ENCODE measurements at places on chromosomes 12 and 14.

GRCh38 chr12:31034372-31034771 lies 39.3 kb upstream of the DDX11 start:
- no peak for DNase-seq

DNA sequence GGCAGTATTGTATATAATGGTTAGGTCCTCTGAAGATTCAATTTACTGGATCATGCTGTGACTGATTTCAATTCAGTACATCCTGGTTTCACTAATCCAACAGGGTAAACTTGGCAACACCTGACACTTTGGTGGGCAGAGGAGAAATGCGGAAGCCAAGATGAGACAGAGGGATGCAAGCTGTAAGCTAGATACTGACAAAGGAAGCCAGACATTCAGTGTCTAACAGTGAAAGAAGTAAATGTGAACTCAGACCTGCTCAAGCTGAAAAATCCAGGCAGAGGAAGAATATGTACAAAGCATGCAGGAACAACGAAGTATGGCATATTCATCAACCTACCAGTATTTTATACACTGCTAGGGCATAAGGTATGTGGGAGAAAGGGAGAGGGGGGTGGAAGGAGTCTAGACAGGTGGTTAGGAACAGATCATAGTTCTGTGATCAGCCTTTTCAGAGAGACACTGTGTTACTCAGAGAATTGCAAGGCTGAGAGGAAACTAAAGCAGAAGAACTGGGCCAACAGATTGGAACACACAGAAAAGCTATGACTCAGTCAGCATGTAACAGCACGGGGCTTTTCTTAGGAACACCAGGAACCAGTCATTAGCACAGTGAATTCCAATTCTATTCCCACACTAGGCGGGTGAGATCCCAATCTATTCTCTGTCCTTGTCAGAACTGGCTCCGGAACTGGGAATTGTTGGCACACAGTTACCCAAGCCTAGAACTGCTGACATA lies 40.3 kb downstream of the NELL2 start:
- DNase-seq = no peak

- DNase-seq = no peak
Measured at GRCh38 chr14:99174770-99175319, 97.2 kb downstream of the BCL11B start.

DNA sequence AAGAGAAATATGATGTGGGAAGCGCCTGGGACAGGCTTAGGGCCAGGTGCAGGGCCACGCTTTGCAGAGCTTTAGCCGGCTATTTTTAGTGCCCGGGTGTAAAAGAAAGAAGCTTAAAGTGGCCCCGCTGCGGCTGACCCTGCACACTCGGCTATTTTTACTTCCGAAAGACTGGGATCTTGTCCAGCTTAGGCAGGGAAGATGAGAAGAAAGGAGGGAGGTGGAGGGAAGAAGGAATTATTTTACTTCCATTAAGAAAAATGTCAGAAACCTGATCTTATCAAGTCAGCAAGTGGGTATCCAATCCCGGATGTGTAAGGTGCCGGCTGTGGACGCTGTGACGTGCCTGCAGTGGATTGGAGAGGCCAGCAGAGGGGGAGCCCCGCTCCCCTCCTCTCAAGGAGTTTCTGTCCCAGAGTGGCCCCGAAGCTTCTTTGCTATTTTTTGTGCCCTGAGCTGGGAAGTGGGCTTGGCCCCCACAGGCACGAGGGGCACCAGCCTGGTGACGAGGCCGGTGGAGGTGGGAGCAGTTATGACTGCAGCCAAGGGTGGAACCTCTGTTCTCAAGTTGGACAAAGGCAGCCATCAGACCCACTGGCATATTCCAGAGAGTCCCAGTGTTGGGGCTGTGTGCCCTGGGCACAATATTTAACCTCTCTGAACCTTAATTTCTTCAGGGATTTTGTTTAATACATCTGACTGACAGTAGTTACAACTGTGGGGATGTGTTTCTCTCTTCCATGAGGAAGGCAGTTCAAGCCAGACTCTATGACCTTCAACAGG lies 97.7 kb downstream of the ESRRB start:
- DNase-seq = no peak

- no peak for DNase-seq
Measured at GRCh38 chr14:30779210-30779609, 95.1 kb upstream of the COCH start.

DNA sequence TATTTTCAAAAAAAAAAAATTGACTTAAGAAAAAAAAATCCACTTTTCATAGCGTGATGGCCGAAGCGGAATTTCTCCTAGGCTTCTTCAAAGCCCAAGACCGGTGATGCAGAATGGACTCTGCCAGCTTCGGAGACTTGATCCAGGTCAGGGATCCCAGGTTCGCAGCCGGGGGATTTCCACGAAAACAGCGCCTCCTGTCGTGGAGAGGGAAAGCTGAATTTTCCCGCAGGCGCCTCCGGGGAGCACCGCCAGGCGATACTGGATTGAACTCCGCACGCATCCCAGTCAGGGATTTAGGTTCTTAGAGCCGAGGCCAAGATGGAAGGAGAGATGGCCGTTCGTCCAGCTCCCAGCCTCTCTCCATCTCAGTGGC lies 2.1 kb downstream of the TTC6 start:
- DNase-seq = no peak

DNA sequence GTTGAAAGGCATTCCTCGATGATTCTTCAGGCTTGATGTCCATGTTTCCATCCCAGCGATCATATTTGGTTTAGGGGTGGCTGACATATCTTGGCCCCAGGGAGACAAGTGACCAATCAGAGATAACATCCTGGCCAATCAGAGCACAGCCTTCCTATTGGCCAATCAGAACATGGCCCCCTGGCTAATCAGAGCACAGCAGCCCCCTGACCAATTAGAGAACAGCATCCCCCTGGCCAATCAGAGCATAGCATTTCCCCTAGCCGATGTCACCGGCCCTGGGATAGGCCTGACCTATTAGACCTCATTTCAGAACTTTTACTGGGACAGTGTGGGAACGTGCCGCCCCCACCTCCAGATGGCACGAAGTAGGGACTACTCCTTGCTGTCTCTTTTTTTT lies 182.2 kb downstream of the AACS start:
- DNase-seq = no peak

- DNase-seq = no peak
Measured at GRCh38 chr12:99287136-99287535, 360.4 kb upstream of the GARIN6 start.

GRCh38 chr12:33376153-33376552 lies 63.5 kb downstream of the SYT10 start:
- DNase-seq = no peak

- DNase-seq = no peak
Measured at GRCh38 chr14:61285364-61285763, 4.2 kb upstream of the TMEM30B start.

DNA sequence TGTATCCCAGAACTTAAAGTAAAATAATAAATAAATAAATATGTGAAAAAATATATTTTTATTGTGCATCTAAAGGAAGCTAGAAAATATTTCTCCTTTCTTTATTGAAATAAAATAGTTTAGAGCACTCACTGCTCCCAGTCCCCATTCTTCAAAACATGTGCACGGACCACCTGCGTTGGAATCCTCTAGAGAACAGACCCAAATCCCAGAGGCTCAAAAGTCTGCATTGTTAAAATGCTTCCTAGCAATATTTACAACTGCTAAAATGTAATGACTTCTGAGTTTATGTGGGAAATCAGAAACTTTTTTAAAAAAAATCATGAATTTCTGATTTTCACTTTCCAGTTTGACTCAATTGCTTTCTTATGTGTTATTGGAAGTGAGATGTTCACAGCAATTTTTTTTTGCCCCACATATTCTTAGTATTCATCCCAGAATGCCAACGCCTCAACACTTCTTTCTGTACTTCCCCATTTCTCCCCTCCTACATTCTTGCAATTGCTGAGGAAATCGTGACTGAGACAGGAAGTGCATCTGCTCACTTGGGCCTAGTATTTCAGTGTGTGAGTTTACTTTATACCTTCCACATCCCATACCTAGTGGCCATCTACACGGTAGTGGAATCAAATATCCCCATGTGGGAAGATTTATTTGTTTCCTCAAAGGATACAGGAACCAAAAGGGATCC lies 116.0 kb upstream of the FLRT2 start:
- DNase-seq = no peak

- no peak for DNase-seq
Measured at GRCh38 chr12:70080566-70080965, 162.7 kb upstream of the CNOT2 start.

GRCh38 chr14:63991833-63992232 lies 139.0 kb downstream of the SYNE2 start:
- DNase-seq = no peak

DNA sequence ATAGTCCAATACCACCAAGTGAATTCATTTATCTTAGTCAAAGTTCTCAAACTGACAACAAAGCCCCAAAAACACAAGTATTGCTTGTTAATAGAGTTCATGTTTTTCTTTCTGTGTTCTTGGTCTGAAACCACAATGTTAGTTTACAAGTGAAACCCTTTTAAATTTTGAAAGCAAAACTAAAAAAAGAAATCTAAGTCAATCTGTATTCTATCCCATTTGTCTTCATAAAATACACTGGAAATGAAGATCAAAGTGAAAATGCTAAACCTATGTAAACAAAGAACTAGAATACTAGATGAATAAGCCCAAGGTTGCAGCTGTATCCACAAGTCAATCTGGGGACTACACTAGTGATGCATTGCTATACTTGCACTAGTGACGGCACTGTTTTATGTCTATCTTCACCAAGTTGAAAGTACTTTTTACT lies 10.4 kb downstream of the MAP4K5 start:
- no peak for DNase-seq

- DNase-seq = no peak
Measured at GRCh38 chr14:42715316-42715715, 1108.6 kb downstream of the LRFN5 start.

GRCh38 chr14:105536691-105537579 lies 10.6 kb downstream of the TMEM121 start:
- DNase-seq = no peak

- DNase-seq = no peak
Measured at GRCh38 chr12:66884091-66884490, 205.2 kb upstream of the GRIP1 start.

GRCh38 chr14:54791001-54791400 lies 111.6 kb downstream of the GCH1 start:
- no peak for DNase-seq

DNA sequence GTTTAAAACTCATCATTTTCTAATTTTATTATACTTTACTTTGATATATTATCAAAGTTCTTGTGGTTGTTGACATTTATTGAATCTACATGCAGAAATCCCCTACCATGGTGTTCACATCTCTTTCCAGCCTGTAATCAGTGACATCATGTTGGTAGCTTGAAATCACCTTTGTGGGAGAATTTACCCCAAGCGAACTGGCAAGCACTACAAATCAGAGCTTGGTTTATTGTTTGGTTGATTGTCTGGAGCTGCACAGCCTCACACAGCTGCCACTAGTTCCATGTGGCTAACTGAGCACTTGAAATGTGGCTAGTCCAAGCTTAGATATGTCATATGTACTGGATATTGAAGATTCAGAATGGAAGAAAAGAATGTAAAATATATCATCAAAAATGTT lies 15.4 kb upstream of the KRT5 start:
- no peak for DNase-seq

DNA sequence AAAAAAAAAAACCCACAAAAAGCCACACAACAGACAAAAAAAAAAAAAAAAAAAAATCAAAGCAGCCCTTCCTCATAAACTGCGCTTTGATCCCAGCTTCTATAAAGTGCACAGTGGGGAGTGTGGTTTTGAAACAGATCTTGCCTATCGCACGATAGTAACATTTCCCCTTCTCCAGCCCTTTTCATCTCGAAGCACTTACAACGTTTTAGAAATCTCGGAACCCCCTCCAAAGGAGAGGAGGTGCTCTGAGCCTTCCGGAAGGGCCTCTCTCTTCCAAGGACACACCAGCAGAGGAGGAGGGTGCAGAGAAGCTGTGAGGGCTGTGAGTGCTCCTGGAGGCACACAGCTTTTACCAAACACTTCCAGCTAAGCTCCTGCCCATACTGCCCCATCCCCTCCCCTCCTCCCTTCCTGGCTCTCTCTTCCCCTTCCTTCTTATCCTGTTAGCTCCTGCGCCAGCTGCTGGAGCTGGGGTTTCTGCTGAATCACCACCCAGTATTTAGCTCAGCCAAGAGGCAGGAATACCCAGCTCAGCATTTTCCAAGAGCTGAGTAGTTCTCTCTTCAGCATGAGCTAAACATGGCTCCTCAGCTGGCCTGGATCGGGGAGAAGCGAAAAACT lies 28.4 kb downstream of the SLC7A8 start:
- no peak for DNase-seq

GRCh38 chr12:69338936-69339335 lies 9.2 kb upstream of the LYZ start:
- no peak for DNase-seq
